Activated naive CD8-positive, alpha-beta T cell treated with anti-CD3 and anti-CD28 coated beads, Interleukin-2, amount 10 ng/mL, durations not matched to agents 7 days and 5 days (primary cell): ENCODE measurements at places on chromosomes 5 and 9. TPM values are rescaled to one million over a fixed set of nuclear protein-coding genes. Genes with fewer than 3 reads are reported as not detected.

- DNase-seq: no peak
Measured at GRCh38 chr9:18126831-18127498, 347.0 kb upstream of the ADAMTSL1 start.

- DNase-seq: no peak
Measured at GRCh38 chr5:40479939-40480338, 199.8 kb upstream of the PTGER4 start.

DNA sequence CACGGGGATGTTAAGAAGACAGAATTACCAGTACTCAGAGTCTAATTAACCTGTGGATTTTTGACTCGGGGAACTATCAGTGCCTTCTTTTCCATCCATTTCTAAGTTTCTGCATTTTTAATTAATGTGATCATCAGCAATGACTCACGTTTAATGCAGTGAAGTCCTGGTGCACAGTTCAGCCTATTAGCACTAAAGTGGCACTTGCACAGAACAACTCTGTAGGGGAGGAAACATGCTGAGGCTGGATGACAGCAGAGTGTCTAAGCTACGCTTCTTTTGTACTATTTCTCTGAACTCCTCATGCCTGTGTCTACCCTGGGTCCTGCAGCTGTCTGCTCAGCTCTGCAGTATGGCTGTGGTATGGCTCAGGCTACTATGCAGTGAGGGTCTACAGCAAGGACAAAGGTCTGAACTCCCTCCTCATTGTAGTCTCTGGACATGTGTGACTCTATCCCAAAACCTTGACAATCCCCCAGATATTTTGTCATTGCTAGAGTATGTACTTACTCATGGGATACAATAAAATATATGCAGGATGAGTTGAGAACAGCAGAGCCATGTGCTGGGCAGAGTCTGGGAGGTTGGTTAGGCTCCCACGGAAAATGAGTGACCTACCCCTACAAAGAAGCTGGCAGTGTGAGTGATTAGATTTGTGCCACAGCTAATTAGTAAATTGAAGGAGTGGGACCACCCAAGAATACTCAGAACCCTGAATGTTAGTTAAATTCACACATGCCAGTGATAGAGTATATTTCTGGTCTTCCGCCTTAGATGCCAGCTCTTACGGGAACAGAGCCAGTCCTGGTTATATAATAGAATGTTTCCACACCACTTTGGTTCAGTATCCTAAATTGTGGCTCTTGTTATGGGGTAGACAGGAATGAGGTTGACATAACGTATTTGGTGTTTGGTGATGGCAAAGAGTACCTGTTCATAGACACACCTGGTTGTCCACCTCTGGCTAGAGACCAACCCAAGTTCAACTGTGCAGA is 148.0 kb downstream of the GHR start:
- no peak for DNase-seq

- no peak for DNase-seq
Measured at GRCh38 chr9:87020169-87020950, 73.1 kb upstream of the GAS1 start.

The ACOT12 gene
- not detected for total RNA-seq

The SEC16A gene
- total RNA-seq: 90.2 TPM
